ENCODE measurements at places on chromosomes 1 and 21. TPM values are rescaled to one million over a fixed set of nuclear protein-coding genes. Genes with fewer than 3 reads are reported as not detected.
A peak's percentile ranks its signal among the peaks of the same experiment; 100 is the strongest.

GRCh38 chr1:36453051-36453450 lies 2.8 kb upstream of the OSCP1 start:
- DNase-seq: no peak

The INSRR gene
- polyA plus RNA-seq: not detected

- peak; percentile 55 for DNase-seq
These were observed 1.7 kb downstream of the TMCC2 start for GRCh38 chr1:205229399-205229871.

The SPATA17 gene
- polyA plus RNA-seq: 0.47 TPM

- DNase-seq: no peak
These were observed 8.8 kb downstream of the CD1E start for GRCh38 chr1:158362482-158362881.

The ZBTB8B gene
- polyA plus RNA-seq: not detected

GRCh38 chr1:212106286-212106792 lies 70.8 kb downstream of the DTL start:
- DNase-seq: no peak

DNA sequence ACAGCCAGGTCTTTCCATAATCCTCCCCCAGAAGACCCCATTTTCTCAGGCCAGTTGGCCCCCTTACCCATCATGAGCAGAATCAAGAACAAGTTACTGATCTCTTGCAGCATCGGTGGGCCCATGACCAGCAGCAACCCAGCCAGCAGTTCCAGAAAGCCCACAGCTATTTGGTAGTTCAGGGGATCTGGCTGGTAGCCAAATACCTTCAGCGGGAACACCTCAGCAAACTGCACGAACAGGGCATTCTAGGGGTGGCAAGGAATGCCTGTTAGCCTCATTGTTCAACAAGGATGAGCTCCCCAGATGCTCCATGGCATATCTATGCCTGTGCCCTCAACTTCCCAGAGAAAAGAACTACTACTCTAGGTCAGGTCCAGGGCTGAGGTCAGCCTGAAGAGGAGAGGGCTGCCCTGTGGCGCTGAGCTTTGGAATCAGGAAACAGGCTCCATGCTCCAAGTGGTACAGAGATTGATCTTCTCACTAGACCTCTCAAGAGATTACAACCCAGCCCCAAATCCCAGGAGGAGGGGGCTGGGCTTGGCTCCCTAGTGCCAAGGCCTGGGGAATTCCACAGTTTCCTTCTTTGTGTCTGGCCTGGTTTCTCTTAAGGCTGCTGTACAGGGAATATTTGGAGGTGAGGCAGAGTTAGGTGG lies 1.3 kb downstream of the TMEM35B start:
- peak; percentile 8 for DNase-seq

- no peak for DNase-seq
These were observed 51.4 kb downstream of the PTBP2 start for GRCh38 chr1:96772972-96773371.

- DNase-seq: peak; percentile 92
These were observed 1.9 kb upstream of the ZFYVE9 start for GRCh38 chr1:52139817-52140540.

DNA sequence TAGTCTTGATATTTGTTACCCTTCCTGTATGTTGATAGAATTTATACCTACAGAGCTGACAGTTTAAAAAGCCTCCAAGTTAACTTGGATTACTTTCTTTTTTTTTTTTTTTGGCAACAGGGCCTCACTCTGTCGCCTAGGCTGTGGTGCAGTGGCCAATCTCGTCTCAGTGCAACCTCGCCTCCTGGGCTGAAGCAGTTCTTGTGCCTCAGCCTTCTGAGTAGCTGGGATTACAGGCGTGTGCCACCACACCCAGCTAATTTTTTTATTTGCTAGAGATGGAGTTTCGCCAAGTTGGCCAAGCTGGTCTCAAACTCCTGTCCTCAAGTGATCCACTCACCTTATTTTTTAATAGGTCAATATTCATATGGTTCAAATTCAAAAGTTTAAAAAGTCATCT lies 32.7 kb downstream of the WDTC1 start:
- no peak for DNase-seq

GRCh38 chr1:197312163-197312562 lies 44.1 kb downstream of the CRB1 start:
- DNase-seq: peak; percentile 42

DNA sequence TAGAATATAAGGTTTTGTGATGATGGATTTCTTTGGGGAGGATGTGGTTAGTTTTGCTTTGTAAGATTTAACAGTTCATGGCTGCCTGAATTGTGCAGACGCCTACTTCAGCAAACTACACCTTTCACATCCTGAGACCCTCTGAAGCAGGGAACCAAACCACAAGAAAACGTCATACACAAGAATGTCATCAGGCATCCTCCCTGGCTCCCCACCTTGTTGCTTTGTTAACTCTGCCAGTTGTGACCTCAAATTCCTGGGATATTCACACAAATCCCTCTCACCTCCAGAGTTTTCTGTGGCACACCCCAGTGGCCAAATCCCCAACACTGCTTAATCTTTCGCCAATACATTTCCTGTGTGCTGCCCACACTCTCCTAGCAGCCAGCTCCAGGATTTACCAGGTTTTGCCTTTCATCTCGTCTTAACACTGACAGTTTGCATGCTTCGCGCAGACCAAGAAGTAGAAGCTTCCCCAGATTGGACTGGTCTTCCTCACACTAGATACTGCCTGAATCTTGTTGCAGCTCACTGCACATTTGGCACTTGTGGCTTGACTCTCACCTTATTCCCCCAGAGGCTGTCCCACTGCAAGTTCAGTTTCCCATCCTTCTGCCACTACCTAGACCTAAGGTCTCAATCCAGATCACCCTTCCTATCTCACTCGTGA lies 51.1 kb upstream of the CTTNBP2NL start:
- no peak for DNase-seq

DNA sequence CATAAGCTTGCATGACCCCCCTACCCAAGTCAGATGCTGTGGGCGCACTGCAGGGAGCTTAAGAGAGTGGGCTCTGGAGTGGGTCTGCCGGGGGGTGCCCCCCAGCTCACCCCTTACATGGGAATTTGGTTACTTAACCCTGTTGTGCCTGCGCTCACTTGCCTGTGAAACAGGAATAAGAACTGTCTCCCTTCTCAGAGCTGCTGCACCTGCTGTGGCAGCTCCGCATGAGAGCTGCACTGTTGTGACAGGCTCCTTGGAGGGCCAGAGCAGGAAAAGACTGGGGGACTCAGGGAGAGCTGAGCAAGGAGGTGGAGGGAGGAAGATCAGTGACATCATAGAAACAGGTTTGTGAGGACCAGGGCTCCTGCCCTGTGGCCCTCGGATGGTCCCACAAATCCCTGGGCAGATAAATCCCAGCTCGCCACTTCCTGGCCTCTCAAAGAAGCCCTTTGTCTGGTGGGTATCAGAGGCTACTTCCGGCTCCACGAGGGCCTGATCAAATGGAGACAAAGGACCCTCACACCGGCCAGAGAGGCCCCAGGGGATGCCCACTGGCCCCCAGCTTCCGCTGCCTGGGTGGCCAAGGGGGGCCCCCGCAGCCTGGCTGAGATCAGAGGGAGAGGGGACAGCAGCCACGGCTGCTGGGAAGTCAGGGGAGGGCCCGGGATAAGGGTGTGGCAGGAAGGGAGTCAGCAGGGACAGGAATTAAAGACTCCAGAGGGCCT lies 28.9 kb upstream of the LAPTM5 start:
- no peak for DNase-seq

GRCh38 chr1:61052395-61053225 lies 29.8 kb upstream of the NFIA start:
- DNase-seq: no peak

- no peak for DNase-seq
These were observed 11.0 kb downstream of the EGLN1 start for GRCh38 chr1:231411036-231411531.

The RNU1-2 gene
- not detected for polyA plus RNA-seq

DNA sequence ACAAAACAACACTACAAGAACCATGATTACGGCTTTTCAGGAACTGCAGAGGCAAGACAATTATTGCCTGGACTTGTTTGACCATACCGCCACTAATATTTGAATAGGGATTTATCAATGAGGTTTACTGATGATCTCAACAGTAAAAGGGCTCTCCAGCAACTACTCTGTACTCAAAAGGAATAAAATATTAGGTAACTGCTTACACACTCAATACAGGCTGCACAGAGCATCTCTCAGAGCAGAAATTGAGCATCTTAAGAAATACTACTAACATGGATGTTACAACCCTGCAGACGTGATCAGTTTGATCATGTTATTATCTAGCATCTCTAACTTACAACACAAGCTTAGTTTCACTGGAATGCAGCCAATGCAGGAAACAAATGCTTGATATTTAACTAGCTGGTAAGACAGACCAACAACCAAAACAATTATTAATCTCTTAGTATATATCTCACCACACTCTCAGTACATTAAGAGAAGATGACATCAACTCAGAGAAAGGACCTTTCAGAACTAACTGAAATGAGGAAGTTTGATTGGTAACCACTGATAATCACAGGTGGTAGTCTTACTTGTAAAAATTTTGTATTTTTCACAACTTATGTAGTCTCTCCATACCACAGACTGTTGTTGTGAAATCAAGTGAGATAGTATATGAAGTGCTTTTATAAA lies 52.2 kb downstream of the PUM1 start:
- peak; percentile 45 for DNase-seq

DNA sequence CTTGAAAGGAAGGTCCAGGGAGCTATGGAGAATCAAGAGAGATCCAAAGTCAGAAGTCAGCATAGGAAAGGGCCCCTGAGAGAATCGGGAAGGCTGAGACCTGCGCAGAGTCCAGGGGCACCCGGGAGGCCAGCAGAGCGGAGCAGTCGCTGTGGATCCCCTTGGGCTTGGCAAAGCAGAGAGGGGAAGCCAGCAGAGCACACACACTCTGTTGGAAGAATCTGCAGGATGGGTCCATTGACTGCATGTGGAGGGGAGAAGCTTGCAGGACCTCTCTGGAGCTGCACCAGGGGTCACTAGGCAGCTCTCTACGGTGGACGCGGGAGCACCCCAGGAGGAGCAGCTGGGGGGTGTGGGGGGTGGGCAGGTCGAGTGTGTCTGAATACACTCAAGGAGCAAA lies 6.4 kb downstream of the RIPK4 start:
- no peak for DNase-seq

GRCh38 chr1:89672489-89673183 lies 39.7 kb downstream of the LRRC8C start:
- DNase-seq: no peak

DNA sequence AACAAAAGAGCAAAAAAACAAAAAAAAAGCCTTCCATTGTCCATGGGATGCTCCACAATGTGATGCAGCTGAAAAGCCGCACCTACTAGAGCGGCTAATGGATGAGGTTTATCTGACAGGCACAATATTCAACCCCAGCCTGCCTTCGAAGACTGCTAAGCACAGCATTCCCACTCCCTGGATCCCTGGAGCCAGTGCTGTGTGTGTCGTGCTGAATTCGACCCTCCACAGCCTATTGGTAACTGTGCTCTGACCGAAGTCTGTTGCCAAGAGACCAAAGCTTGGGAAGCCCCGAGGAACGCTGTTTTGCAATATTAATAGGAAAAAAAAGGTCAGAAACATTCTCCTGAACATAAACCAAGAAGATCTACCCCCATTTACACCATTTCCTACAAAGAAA lies 57.2 kb upstream of the PUM1 start:
- DNase-seq: no peak

DNA sequence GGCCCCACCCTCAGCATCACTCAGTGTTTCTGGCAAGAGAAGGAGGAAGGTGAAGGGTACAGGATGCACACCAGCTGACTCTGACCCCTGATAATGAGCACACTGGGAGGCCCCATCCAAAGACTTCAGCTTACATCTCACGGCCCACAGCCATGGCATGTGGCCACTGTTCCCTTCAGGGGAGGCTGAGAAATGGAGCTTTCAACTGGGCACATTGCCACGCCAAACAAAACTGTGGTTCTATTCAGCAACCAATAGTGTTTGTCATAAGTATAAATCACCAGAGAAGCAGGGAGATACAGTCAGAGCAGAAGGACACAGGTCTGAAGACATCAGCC lies 12.7 kb upstream of the TRAF3IP3 start:
- no peak for DNase-seq

DNA sequence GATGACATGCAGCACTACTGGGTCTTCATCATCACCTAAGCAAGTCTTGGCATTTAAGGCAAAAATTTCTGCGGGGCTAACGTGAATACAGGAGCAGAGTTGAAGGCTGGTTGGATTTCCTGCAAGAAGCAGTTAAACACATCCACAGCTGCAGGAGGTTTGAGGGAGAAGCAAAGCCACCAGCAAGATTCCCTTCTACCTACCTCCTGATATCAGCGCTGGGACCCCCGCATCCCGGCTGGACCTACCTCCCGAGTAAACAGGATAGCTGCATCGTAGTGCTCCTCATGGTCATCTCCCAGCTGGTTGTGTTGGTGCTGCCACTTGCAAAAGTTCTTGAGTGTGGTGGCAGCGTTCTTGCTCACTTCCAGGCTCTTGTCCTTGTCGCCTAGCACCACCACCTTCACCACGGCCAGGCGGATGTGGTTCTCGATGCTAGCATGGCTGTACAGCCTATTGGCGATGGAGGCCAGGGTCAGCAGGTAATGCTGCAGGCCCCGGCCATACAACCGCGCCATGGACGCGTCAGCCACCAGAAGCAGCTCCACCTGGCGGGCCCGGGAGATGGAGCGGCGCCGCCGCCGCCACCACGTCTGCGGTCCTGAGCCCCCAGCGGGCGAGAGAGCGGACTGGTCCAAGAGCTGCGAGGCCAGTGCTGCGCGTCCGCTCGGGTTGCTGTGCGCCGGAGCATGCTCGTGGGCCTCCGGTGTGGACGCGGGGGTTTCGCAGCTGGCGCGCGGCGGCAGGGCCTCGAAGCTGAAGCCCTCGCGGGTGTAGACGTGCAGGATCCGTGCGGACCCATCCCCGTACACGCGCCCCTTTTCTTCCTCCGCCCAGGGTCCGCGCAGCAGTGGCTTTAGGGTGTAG lies 1.6 kb downstream of the ADAMTS5 start:
- DNase-seq: no peak

- DNase-seq: no peak
These were observed 3.0 kb upstream of the ATP1B1 start for GRCh38 chr1:169103480-169103893.

- peak; percentile 82 for DNase-seq
These were observed 69.5 kb upstream of the HUNK start for GRCh38 chr21:31803039-31804007.

The SMIM1 gene
- polyA plus RNA-seq: 5.8 TPM

GRCh38 chr1:55067022-55067778 lies 27.9 kb downstream of the PCSK9 start:
- DNase-seq: no peak

The LRRC41 gene
- polyA plus RNA-seq: 50.3 TPM

The IFNLR1 gene
- polyA plus RNA-seq: 6.1 TPM

The ILDR2 gene
- not detected for polyA plus RNA-seq

- DNase-seq: no peak
These were observed 24.4 kb downstream of the ALG14 start for GRCh38 chr1:95048317-95048716.

- no peak for DNase-seq
These were observed 117.0 kb upstream of the NFIA start for GRCh38 chr1:60965280-60965854.

The PSMB2 gene
- polyA plus RNA-seq: 145 TPM

DNA sequence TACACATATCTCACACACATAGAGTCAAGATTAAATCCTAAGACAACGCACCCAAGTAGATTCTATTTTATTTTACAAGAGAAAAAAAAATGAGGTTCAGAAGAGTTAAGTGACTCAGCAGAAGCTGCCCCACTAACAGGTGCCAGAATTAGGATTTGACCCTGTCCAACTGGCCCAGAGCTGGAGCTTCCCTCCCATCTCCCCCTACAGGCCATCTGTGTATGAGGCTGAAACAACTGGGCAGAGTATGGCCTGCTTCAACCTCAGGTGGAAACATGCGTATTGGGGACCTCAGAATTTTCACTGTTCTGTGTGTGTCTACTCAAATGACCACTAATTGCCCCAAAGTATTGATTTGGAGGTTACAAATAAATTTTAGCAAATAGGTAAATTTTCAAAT lies 29.9 kb downstream of the PSMG1 start:
- DNase-seq: no peak

The CLDN14 gene
- not detected for polyA plus RNA-seq
